ENCODE measurements at places on chromosomes 7 and 10.

DNA sequence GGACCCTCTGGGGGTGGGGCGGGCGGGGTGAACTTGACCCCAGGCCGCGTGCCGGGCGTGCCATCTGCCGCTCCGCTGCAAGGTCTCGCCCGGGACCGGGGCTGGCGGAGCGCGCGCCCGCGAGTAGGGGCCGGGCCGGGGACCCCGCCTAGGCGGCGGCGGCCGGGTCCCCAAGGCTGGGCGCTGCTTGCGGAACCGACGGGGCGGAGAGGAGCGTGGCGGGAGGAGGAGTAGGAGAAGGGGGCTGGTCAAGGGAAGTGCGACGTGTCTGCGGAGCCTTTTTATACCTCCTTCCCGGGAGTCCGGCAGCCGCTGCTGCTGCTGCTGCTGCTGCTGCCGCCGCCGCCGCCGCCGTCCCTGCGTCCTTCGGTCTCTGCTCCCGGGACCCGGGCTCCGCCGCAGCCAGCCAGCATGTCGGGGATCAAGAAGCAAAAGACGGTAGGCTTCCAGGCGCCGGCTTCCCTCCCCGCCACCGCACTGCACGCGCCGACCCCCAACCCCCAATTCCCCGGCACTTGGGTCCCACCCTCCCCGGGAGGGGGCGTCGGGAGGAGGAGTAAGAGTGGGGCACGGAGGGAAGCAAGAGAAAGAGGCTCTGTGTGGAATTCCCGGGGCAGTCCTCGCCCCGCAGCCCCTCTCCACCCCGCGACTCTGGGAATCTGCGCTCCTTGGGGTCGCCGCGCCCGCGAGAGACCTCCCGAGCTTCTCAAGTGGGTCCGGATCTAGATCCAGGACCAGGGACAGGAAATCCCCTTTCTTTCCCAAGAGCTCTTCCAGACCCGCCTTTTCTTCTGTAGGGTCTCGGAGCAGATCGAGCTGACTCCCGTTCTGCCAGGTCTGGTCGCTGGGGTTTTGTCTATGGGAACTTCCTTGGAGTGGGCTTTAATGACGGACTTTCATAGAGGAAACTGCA, at the start of gene PAPSS2:
Gene PAPSS2, plus strand, starts transcription at position 308 of the 913 bp plus-strand sequence. Its CDS starts 104 bp downstream, at position 412.
- peak; percentile 60 for DNase-seq

DNA sequence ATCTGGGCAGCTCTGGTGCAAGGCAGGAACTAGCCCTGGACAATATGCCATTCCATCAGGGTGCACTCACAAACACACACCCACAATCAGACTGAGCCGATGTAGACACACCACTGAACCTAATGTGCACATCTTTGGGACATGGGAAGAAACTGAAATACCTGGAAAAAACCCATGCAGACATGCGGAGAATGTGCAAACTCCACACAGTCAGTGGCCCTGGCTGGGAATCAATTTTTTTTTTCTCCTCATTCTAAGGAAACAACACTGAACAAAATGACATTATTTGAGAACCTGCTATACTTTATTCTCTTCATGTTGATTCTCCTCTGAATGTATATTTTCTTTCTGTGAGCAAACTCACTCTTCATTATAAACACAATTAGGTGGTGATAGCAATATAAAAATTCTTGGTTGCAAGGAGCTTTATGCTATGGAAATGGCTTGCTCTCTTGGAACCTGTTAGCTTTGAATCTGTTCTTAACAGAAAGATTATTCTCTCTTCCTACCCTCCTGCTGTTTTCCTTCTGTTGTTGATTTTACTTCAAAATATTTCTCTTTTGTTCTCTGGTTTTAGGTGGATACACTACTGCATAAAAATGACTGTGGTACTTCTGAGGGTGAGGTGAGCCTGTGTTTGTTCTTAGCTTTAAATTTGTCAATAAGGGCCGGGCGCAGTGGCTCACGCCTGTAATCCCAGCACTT, 33.0 kb upstream of the MICU1 start:
- no peak for DNase-seq

DNA sequence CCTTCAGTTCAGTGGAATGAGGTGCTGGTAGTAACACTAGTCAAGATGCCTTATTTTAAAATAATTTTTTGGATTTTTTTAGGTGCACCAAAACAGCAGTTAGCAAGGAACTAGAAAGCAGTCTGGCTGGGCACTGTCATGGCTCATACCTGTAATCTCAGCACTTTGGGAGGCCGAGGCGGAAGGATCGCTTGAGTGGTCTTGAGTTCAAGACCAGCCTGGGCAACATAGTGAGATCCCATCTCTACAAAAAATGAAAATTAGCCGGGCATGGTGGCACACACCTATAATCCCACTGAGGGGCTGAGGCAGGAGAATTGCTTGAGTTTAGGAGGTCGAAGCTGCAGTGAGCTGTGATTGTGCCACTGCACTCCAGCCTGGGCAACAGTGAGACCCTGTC, 25.8 kb downstream of the PLA2G12B start:
- DNase-seq, result no peak

DNA sequence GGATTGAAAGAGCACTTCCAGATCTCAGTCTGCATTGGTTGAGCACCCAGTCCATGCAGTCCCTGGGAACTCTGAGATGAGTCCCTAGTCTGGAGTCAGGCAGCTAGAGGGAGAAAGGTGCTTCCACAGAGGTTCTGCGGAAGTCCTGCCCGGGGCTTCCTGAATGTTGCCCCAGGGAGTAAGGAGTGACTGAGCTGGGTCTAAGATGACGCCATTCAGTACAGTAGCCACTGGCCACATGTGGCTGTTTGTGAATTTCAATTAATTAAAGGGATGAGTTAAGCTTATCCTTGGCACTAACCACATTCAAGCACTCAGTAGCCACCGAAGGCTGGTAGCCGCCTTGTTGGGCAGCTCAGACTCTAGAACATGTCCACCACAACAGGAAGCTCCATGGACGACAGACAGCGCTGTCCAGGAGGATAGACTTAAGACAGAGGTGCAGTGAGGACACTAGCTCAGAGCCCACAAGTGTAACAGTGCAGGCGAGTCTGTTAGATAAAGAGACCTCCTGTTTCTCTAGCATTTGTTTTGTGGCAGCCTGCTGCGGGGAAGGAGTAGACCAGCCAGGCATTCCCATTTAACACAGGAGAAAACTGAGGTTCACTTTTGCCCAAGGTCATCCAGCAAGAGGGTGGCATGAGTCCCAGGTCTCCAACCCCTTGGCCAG, 101.6 kb upstream of the PPIF start:
- DNase-seq, result no peak

DNA sequence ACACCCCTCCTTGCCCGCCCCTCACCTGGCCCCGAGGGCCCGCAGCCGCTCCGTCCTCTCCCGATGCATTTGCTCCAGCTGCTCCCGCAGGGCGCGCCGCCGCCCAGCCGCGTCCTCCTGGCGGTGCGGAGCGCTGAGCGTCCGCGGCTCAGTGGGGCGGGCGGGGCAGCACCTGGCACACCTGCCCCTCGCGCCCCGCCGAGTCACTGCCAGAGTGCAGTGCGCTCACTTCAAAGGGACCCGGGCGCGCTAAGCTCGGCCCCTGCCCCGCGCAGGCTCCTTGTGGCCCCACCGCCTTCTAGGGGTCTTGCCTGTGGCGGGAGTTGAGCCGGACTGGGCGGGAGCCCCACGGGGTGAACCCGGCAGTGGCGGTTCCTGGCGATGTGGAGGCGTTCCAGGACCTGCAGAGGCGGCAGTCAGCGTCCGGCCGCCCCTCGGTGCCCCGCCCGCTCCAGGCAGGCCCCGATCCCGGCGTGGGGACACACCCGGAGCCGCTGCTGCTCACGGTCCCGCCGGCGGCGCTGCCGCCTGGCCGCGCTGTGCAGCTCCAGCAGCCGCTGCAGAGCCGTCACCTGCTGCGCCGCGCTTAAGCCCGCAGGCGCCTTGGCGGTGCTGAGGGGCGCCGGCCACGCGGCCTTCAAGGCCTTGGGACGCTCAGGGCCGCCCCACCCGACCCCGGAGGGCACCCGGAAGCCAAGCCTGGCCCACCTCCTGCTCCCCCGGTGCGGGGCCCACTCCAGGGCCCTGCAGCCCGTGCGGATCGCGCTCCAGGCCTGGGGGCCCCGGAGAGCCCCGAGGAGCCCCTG, 6.7 kb downstream of the ATP6V1F start:
- DNase-seq, result peak; percentile 33

- DNase-seq, result no peak
Measured at GRCh38 chr10:31095677-31096560, 64.3 kb upstream of the ZNF438 start.

GRCh38 chr10:112333452-112333851, 40.5 kb upstream of the ACSL5 start:
- DNase-seq, result no peak

- DNase-seq, result no peak
Measured at GRCh38 chr7:16130111-16131110, 290.9 kb downstream of the CRPPA start.

- DNase-seq, result no peak
Measured at GRCh38 chr10:71683301-71683700, 36.3 kb downstream of the C10orf105 start.

DNA sequence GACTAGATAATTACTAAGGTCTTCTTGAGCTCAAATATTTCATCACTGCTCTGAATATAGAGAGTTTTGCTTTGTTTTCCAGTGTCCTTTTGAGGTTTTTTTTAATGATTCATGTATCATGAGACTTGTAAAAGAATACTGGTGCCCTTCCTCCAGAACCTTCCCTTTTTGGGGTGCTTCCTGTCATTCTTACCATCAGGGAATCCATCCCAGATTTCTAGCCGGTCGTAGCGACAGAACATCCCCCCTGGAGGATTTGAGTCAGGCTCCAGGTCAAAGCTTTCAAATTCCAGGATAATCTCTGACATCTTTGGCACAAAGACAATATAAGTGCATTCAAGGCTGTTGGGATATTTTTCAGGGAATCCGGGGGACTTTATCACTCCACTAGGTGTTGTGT, 71.0 kb downstream of the NRP1 start:
- DNase-seq, result no peak

GRCh38 chr10:14686356-14686755, 88.3 kb downstream of the FAM107B start:
- DNase-seq, result no peak

- no peak for DNase-seq
Measured at GRCh38 chr10:114761205-114762193, 60.1 kb upstream of the FHIP2A start.

- no peak for DNase-seq
Measured at GRCh38 chr10:86190291-86190690, 176.3 kb downstream of the GRID1 start.

GRCh38 chr7:36986948-36987724, 262.8 kb upstream of the AOAH start:
- DNase-seq, result peak; percentile 79

GRCh38 chr10:22494007-22494406, 148.7 kb downstream of the SPAG6 start:
- no peak for DNase-seq

DNA sequence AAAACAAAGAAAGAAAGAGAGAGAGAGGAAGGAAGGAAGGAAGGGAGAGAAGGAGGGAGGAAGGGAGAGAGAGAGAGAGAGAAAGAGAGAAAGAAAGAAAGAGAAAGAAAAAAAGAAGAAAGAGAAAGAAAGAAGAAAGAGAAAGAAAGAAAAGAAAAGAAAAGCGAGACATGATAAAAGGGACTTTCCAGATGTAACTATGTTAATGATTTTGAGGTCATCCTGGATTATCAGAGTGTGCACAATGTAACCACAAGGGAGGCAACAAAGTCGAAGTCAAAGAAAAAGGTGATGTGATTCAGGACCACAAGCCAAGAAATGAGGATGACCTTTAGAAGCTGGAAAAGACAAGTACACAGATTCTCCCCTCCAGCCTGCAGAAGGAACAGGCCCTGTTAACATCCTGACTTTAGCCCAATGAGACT, 48.9 kb upstream of the PAX2 start:
- DNase-seq, result peak; percentile 40

GRCh38 chr10:92868036-92868435, 19.7 kb downstream of the EXOC6 start:
- no peak for DNase-seq

DNA sequence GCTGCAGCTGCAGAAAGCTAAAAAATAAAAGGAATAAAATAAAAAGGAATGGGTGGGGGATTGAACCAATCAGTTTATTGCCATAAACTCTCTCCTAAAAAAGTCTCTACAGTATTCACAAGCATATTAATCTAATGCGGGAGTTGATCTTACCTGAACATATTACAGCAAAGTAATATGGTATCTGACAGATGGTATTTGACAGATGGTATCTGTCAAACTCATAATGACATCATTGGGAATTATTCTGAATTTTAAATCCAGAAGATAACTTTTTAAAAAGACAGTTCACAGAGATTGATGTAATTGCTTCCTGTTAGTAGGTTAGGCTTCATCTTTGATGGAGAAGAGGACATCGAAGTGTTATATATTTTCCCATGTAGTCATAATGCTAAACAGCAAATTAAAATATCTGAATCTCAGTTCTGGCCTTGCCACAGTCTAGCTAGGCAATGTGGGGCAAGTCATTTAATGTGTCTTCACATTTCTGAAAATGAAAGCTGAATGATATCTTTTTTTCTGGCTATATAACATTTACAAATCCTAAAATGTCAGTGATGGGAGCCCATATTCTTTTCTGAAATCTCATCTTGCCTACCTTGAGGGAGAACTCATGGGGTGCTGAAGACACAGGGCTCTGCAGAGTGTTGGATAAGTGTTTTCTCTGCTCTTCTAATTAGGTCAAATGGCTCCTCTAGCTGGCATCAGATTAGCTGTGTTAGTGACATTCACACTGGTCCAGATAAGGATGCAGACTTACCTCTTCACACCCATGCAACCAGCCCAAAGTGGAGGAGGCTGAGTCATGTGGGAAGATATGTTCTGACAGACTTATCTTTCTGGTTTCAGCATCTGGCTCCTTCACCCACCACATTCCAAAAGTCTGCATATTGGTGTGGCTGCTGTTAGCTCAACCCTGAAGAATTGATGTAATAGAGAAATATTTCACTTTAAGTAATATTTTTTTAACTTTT, 2.1 kb upstream of the LIPM start:
- no peak for DNase-seq

- DNase-seq, result no peak
Measured at GRCh38 chr7:28520074-28521015, 108.0 kb downstream of the CREB5 start.

DNA sequence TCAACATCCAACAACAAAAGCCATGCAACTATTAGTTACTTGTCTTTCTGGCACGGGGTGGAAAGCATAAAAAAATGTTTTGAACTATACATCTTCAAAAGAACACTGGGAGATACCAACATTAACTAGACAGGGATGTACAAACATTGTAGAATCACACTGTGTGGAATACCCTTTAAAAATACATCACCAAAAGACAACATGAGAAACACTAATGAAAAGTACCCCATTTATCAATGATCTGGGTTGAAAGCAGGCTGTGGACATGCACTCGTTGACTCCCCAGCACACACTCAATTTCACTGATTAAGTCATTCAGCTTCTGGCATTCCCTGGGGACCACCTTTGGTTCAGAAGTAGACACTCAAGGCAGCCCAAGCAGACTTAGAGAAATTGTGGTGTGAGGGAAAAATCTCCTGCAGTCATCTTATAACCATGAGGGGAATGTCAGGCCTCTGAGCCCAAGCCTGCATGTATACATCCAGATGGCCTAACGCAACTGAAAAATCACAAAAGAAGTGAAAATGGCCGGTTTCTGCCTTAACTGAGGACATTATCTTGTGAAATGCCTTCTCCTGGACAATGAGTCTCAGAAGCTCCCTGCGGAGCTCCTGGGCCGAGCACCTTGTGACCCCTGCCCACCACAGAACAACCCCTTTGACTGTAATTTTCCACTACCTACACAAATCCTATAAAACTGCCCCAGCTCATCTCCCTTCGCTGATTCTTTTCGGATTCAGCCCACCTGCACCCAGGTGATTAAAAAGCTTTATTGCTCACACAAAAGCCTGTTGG, 53.0 kb downstream of the CACUL1 start:
- DNase-seq, result no peak
